ENCODE measurements at places on chromosomes 5 and 9.
A peak's percentile ranks its signal among the peaks of the same experiment; 100 is the strongest.

GRCh38 chr5:140239939-140240700, 62.8 kb downstream of the PFDN1 start:
- DNase-seq, result peak; percentile 42

GRCh38 chr5:64417390-64417789, 88.4 kb upstream of the RGS7BP start:
- no peak for DNase-seq

GRCh38 chr5:135249658-135250057, 149.4 kb downstream of the MACROH2A1 start:
- DNase-seq, result no peak

DNA sequence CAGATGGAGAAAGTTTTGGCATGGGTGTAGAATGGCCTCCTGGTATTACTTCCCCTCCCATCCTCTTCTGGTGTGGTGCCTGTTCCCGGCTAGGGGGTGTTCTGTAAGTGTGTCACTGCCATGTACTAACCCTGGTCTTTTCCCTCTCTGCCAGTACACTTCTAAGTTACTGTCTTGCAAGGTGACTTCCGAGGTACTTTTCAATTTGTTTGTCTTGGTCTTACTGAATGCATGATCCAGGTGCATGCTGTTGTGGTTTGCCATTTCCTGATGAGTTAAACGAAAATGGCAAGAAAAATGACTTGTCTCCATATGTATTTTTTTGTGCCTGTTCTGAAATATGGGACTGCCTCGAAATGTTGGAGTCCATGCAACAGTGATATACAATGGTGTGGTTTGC, 46.0 kb downstream of the C9orf152 start:
- DNase-seq, result no peak

- no peak for DNase-seq
These were observed 67.1 kb upstream of the SSBP2 start for GRCh38 chr5:81817980-81818379.

DNA sequence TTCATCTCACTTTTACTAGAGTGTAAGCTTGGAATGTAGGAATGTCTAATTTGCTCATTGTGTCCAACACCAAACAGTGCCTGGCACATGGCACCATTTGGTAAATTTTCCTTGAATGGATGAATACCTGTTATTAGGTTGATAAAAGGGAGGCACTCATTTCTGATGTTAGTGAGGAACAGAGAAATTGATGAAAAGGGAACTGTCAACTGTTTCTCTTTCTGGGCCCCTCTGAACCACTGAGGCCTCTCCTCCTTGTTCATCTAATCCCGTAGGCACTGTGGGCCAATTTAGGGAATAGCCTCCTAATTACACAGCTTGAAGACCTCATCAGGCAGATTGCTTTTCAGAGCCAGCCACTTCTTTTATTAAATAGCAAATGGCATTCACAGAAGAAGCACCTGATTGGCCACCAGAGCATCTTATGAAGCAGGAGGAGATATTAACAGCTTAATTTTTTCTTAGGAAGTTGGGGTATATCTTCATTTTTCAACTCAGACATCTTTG, 22.6 kb downstream of the MRRF start:
- DNase-seq, result no peak

- no peak for DNase-seq
These were observed 144.2 kb downstream of the MAN2A1 start for GRCh38 chr5:109833946-109834345.

DNA sequence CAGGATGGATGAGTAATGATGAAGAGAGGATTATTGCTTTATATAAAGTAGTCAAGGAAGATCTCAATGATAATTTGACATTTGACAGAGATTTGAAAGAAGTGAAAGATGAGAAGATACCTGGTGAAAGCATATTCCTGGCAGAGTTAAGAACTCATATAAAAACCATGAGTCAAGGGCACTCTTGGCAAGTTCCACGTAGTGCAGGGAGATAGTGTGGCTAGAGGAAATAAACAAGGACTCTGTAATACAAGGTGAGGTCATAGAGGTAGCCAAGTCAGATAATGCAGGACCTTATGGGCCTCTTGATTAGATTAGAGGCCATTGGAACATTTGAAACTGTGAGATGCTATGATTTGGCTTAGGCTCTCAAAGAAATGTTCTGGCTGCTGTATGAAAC, 72.3 kb downstream of the HCN1 start:
- no peak for DNase-seq

GRCh38 chr9:123339666-123340510, 16.1 kb upstream of the CRB2 start:
- peak; percentile 47 for DNase-seq

DNA sequence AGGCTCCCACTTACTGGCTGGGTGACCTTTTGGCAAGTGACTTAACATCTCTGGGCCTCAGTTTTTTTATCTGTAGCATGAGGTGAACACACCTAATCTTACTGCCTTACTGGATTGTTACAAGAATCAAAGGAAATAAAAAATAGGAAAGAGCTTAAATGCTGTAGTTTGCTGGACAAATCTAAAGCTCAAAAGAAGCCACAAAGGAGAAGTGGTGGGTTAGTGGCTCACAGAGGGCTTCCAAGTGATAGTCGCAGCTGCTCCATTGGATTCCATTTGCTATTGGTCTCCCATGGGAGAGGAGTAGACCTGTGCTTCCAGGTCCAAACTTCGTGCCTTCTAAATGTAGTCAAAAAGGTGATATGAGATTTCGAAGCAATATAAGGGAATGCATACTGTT, 123.6 kb downstream of the SEMA6A start:
- DNase-seq, result no peak

DNA sequence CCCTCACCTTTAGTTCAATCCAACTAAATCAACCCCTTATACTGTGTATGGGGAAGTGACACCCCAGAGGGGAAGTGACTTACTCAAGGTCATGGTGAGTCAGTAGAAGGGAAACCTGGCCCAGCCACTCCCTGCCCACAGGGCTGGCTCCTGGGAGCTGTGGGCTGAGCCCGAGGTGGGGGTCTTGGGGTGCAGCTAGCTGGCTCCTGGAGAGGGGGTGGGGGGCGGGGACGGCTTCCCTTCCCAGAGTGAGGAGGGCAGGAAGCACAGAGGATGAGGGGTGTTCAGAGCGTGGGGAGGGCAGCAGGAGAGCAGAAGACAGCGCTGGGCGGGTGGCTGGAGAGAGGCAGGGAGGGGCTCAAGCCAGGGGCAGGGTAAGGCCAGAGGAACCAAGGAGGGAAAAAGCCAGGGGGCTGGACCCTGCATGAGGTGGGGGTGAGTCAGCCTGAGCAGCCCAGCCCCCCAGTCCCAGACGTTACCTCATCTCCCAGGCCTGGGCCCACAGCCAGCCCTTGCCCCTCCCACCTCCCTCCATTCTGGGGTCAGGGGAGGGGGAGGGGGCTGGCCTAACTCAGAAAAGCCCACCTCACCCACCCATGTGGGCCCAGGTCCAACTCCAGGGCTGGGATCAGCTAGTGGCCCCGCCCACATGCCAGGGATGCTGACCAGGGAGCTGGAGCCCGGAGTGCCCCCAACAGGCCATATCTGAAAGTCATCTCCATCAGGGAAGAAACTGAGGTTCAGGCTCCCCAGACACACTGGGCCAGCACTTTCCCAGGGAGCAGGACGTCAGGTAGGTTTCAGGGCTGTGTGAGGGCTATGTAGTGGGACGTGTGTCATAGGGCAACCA, 2.8 kb downstream of the PDLIM7 start:
- DNase-seq, result no peak

DNA sequence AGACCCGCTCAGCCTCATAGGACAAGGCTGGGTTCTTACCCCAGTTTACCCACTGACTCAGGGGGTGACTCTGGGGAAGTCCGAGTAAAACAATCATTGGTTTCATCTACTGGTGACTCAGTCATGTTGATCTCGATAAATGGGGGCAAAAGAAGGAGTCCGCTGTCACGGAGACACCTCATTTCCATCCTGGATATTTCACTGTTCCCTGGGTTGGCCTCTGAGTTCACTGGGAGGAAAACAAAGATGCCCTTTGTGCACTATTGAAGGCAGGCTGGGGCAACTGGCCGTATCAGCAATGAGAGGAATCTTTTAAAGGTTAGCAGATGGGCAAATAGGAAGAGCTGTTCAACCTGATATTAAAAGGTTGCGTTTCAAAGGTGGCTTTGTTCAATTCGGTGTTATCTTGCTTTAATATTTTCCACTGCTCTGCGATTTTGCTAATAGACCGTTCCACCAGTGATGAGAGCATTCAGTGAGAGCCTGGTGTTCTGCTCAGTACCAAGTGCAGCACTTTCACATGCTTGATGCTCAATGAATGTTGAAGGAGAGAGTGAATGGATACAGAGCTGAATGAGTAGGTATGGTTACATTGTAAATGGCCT, 110.2 kb upstream of the EGFLAM start:
- DNase-seq, result no peak

DNA sequence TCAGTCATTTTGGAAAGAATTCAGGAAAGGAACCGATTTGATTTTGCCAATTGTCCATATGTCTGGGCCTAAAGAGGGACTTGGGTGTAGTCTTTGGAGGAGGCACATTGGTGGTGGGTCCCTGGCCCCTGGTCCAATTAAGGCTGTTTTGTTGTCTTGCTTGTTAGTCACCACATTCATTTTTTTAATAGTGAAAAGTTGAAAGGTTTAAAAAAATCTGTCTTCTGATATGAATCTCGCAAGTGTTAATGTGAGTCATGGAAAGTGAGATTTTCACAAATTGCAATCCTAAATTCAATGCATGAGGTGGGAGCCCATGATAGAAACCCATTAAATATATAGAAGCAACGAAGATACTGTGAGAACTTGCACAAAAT, 165.9 kb upstream of the OTULINL start:
- DNase-seq, result no peak

- DNase-seq, result no peak
These were observed 62.2 kb downstream of the CFAP77 start for GRCh38 chr9:132472199-132472598.

GRCh38 chr5:132238169-132238744, 10.6 kb upstream of the P4HA2 start:
- peak; percentile 78 for DNase-seq

GRCh38 chr5:95331358-95331757, 46.5 kb upstream of the MCTP1 start:
- DNase-seq, result no peak

DNA sequence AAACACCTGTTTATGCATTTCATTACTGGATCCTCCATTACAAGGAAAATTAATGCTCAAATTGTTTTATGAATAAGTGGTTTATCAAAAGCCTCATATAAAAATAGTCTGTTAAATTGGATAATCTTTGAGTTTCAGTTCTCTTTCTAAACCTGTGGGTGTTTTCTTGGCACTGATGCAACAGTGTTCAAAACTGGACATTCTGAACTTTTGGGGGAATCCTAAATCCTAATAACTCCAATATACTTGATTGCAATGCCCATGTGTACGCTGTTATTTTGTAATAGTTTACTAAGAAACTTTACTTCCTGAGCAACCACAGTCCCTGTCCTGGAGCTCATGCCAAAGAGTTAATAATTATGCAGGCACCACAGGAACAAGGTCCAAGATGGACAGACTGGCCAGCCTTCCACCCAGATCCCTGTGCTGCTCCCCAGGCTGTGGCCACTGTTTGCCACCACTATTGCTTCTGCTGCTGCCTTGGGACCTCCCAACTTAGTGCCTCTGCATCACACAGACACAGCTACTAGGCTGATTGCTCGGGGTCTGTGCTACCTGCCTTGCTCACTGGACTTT, 14.0 kb downstream of the IRGM start:
- DNase-seq, result no peak

DNA sequence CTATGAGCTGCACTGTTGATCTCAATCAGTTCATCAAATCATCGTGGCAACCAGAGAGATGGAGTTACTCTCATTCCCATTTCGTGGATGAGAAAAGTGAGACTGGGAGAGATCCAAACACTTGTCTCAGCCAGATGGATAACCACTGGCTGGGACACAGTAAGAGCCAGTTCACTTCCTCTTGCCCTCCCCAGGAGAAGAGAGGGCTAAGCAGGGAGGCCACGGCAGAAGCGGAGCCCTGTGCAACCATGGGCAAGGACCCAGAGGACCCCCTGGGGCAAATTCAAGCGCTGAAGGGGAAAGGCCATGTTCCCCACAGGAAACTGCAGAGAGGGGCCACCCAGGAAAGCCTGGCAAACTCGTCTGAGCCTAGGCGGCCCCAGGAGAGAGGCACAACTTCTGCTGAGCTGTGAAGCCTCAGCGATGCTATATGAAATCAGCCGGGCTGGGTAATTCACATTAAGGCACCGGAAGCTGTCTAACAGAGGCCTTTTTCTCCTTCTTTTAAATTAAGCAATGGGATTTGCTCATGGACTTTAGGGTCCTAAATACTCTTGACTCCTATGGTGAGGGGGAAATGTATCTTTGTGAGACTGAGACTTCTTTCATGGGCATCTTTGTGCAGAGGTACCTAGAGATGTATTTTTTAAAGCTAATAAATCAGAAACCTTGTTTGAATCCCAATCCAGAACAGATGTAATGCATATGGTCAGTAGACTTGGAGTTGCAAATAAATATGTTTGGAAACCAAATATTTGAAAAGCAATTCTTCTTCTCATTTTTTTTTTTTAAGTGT, 137.1 kb upstream of the SMIM23 start:
- no peak for DNase-seq

DNA sequence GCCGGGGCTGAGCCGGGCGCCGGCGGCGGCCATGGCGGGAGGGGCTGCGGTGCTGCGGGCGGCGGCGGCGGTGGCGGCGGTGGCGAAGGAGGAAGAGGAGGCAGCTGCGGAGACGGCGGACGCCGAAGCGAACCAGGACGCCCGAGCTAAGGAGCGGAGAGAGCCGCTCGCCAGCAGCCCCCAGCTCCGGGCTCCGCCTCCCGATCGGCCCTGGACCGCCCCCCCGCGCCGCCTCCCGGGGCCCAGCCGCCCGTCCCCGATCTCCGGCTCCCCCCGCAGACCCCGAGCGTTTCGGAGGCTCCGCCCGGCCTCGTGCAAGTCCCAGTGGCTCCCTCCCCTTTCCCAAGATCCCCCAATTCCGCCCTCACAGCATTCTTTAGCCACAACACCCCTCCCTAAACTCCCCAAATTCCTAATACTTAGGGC, at the start of gene ASTN2:
Gene ASTN2, minus strand, starts transcription at position 152 of the 426 bp plus-strand sequence. Its CDS starts 119 bp downstream, at position 33.
- DNase-seq, result no peak

DNA sequence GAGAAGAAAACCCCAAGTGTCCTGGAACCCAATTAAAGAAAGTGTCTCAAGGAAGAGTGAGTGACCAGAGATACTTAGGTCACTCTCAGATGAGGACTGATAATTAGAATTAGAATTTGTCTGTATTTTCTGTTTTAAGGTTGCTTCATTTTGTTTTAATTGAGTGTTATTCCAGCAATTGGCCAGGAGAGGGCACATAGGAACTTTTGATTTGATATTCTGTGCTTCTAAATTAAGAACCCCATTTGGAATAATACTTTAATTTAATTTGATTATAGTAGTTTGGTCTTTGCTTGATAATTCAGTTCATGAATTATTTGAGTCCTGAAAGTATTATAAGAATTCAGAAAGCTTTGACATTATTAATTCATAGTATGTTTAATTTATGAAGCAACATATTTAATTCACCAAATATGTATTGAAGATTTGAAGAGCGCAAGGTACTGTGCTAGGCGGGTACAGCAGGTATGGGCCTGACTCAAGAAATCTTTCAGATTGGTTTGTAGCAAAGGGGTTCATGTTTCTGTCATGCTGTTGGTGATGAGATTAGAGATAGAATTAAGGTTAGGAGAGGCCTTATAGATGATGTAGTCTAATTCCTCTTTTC, 4.9 kb downstream of the MRPL22 start:
- DNase-seq, result no peak

GRCh38 chr5:152262667-152263066, 142.4 kb downstream of the NMUR2 start:
- DNase-seq, result no peak

GRCh38 chr5:141778683-141779082, 96.7 kb upstream of the ARAP3 start:
- DNase-seq, result no peak

- DNase-seq, result no peak
These were observed 36.6 kb upstream of the ARSB start for GRCh38 chr5:79021753-79022152.
